Posterior vena cava (tissue), 2 donors: ENCODE measurements at places on chromosomes 1 and 21.

- peak; percentile 78 for DNase-seq
These were observed 16.2 kb downstream of the TTC39A start for GRCh38 chr1:51313961-51314777.

DNA sequence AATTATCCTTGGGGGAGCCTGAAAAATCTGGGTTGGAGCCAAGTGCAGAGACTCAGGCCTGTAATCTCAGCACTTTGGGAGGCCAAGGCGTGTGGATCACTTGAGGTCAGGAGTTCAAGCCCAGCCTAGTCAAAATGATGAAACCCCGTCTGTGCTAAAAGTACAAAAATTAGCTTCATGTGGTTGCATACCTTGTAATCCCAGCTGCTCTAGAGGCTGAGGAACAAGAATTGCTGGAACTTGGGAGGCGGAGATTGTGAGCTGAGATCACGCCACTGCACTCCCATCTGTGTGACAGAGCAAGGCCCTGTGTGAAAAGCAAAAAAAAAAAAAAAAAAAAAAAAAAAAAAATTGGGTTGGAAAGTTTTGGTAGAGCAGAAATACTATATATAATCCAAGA, 1563.6 kb upstream of the PRMT6 start:
- no peak for DNase-seq

- no peak for DNase-seq
These were observed 83.8 kb downstream of the SETD4 start for GRCh38 chr21:35976481-35976880.

- DNase-seq, result no peak
These were observed 63.3 kb upstream of the CR1L start for GRCh38 chr1:207581496-207582153.

GRCh38 chr1:240004086-240004749, 87.5 kb upstream of the FMN2 start:
- DNase-seq, result no peak

- no peak for DNase-seq
These were observed 18.0 kb downstream of the CD244 start for GRCh38 chr1:160844447-160845232.

- no peak for DNase-seq
These were observed 28.5 kb upstream of the ABCG1 start for GRCh38 chr21:42190486-42190863.

GRCh38 chr1:152003846-152004442, 10.3 kb upstream of the S100A10 start:
- no peak for DNase-seq

- DNase-seq, result peak; percentile 84
These were observed 52.8 kb downstream of the IGSF21 start for GRCh38 chr1:18160290-18160942.

DNA sequence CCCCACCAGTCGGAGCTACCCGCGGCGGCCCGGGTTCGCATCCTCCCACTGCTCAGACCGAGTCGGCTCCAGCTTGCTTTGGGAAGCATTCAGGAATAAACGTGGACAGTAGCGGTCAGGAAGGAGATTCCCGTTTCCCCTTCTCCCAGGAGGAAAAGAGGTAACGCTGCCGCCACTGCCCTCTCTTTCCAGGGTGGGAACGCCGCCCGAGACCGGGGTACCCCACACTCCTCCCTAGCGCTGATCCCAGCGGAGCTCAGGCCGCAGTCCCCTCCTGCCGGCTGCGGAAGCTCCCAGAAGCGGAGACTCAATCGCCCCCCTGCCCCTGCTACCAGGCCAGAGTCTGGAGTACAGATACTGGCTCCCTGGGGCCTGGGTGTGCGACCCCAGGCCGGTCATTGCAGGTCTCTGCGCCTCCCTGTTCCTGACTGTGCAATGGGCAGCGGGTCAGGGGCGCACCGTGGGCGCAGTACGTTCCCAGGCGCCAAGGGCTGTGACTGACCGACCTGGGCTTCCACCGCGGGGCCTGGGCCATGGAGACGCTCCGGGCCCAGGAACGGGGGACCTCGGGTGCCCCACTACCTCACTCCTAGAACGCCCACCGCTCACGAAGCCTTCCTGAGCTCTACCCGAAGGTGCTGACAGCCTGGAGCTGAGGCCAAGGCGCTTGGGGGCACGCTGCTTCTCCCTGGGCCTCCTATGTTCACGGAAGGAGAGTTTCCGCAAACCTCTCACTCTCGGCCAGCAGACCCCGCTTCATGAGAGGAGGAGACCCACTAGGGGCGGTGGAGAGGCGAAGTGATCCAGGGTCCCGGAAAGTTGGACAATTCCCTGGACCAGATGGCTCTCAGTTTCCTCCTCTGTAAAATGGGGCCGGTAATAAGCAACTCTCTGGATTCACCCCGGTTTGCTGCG, 7.8 kb downstream of the DMRTA2 start:
- DNase-seq, result no peak

DNA sequence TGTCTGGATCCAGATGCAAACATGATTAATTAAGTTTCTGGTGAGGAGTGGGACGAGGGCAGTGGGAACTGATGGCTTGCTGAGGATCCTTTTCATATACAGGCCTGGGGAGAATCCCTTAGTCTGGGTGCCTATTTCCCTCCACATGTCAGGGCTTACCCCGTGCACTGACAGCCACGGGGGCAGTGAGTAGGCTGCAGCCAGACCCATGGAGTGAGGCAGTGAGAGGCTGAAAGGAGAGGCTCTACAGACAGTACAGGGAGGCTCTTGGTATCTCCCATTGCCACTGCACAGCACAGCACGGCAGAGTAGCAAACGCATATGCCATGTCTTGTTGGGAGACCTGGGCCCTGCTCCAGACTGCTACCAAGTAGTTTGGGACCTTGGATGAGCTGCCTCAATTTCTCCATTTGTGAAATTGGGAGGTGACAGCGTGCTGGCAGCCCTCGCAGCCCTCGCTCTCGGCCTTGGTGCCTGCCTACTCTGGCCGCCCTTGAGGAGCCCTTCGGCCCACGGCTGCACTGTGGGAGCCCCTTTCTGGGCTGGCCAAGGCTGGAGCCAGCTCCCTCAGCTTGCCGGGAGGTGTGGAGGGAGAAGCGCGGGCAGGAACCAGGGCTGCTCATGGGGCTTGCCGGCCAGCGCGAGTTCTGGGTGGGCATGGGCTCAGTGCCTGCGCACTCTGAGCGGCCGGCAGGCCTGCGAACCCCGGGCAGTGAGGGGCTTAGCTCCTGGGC, 35.3 kb upstream of the HAO2 start:
- DNase-seq, result no peak
